ENCODE measurements at places on chromosomes 11 and 22.
A peak's percentile ranks its signal among the peaks of the same experiment; 100 is the strongest.

GRCh38 chr11:77467993-77468392, 5.9 kb downstream of the PAK1 start:
- no peak for DNase-seq

DNA sequence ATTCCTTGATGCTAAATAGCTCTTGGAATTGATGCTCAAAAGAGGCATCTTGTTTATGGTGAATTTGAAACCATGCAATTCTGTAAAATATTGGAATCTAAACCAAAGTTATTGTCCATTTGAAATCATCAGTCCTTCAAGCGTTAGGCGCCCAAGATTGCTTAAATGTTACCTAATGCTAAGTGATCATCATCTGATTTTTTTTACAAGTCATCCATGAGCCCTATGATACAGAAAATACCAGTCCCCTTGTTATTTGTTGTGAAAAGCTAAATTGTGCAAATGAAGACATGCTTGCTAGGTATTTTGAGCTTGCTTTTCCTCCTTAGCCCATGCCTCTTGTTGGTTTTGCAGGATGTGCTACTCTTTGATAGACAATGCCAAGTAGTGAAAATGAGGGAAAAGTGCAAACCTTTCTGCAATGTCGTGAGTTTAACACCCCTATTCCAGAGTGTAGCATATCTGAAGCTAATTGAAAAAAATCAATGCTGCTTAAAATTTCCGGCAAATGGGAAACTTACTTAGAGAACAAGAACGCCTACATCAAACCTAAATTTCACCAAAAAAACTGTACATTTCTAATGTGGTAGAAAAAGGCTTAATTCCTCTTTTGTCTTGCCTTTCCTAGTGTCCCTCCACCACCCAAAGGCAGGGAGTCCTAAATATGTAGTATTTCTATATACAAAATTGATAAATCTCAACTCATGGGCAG, 1.9 kb downstream of the GRK3 start:
- DNase-seq = no peak

- no peak for DNase-seq
These were observed 90.2 kb upstream of the KCNQ1OT1 start for GRCh38 chr11:2789791-2790567.

DNA sequence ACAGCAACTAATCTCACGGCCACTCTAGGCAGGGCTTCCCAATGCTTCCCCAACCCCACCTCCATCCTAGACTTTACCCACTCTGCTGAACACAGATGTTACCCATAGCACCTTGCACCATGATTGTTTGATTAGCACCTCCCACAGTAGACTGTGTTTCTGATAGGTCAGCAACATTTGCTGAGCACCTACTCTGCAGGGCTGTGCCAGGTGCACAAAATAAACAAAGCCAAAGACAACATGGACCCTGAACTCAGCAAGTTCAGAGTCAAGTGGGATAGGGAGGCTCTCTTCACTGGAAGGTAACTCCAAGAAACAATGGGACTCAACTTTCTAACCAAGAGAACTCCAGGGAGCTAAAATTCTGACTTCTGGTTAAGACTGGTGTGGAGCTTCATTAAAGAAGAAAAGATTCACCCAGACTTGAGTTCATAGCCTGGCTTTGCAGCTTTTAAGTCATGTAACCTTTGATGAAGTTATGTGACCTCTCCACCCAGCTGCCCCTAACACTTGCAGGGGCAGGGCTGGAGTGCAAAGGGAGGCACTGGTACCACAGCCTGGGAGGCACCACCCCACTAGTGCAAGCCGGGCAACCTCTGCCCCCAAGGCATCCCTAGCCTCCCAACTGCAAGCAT, 6.7 kb upstream of the RTN4RL2 start:
- no peak for DNase-seq

- no peak for DNase-seq
These were observed 140.8 kb upstream of the ZBED5 start for GRCh38 chr11:10998674-10999073.

GRCh38 chr11:126999366-126999765, 1.2 kb downstream of the KIRREL3 start:
- DNase-seq = no peak

DNA sequence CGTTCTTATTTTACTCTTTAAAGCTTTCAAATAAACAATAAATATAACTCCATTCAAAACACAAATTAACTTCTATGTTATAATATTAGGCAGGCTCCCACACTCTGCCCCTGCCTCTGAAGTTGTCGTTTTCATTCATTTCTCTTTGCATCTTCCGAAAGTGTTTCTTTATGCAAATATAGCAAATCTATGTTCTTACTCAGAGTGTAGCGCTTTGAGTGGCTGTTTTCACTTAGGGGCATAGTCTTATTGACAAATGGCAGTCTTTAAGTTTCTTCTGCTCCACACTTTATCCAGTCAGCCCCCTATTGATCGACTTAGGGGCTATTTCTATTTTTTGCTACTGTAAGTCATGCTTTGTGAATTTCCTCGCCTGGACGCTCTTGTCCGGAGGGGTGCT, 45.3 kb upstream of the RTL6 start:
- no peak for DNase-seq

- peak; percentile 79 for DNase-seq
These were observed 31.8 kb downstream of the BID start for GRCh38 chr22:17742527-17742902.

- DNase-seq = no peak
These were observed 71.8 kb downstream of the TENM4 start for GRCh38 chr11:79369055-79369454.

- DNase-seq = no peak
These were observed 13.5 kb upstream of the TUB start for GRCh38 chr11:8067567-8067928.

DNA sequence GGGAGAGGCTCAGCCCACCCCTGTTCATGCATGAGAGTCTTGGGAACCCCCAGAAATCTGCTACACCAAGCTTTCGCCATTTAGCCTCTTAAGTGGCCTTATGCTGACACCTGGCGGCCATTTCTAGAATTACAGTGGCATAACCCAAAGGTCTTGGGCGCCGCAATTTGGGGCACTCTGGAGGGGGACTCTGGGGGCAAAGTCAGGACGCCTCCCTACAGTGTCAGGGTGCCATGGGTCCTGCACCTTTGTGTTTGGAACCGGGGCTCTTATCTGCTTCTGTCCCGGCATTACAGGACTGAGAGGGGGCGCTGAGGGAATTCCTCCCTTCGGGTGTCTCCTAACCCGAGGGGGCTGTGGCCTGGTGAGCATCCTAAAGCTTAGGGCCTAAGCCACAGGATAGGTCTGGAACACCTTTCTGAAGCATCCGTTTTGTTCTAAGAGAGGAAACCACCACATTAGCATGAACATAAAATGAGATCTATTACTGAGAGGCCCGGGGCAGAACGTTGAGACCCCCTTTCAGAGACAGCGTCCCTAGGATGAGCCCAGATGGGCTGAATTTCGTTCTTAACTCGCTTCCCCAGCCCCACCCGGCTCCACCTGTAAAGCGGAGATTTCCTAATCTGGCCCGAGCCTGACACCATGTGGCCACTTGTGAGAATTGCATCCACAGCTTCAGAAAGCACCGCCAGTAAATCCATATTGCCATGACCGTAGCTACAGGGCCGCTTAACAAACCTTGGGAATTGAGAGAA, 9.3 kb downstream of the INS start:
- DNase-seq = peak; percentile 73

- no peak for DNase-seq
These were observed 5.6 kb downstream of the FBXO7 start for GRCh38 chr22:32480238-32480637.

- DNase-seq = no peak
These were observed 5.3 kb downstream of the MALAT1 start for GRCh38 chr11:65503949-65504673.

- no peak for DNase-seq
These were observed 10.0 kb downstream of the TPCN2 start for GRCh38 chr11:69058511-69059270.

GRCh38 chr11:120335556-120335907, 681 bp upstream of the ARHGEF12 start:
- peak; percentile 57 for DNase-seq

- DNase-seq = no peak
These were observed 10.8 kb downstream of the PPFIBP2 start for GRCh38 chr11:7524462-7525235.

DNA sequence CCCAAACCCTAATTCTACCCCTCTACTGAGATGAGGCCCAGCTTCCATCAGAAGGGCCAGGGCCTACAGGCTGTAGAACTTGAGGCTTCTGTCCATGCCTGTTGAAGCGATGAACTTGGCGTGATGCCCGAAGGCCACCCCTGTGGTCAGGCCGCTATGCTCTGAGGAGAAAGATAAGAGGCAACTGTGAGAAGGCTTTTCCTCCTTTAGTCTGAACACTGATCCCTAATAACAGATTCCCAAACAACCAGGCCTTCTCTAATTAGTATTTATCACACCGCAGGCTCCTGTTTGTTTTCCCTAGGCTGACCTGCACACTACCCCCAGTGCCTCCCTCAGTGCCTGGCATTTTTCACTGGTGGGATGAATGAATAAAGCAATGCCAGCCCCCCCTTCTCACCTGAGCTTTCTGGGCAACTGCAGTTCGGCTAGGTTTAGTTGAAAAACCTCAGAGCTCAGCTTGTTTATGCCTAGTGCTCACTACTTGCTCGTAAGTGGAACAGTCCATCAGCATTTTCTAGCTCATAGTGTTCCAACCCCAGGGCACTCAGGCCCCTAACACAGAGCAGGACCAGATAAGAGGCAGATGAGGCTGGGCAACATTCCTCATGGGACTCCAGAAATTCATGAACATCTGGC, 15.2 kb downstream of the PRPF19 start:
- DNase-seq = no peak

All from NCI-H446 (cell line).